ENCODE measurements at places on chromosomes 4 and X.
A peak's percentile ranks its signal among the peaks of the same experiment; 100 is the strongest.

- no peak for DNase-seq
These were observed 2.9 kb downstream of the SLC30A9 start for GRCh38 chr4:41992967-41993857.

DNA sequence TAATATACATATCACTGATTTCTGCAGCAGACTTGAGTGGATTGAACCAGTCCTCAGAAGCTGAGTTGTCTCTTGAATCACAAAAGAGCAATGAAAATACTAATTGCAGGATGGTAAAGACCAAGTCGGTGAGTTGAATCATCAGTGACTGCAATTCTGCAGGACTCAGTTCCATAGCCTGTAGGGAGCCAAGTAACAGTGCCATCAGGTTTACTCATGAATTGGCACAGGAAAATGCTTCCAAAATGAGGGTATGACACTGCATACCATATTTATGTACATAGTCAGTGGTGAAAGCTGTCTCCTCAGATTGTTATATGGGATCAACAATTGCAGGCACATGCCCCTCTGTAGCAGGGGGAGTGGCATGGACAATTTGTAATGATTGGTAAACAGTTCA is 192.8 kb downstream of the CCNG2 start:
- no peak for DNase-seq

GRCh38 chr4:129641179-129641578 is 545.2 kb downstream of the C4orf33 start:
- peak; percentile 11 for DNase-seq

- no peak for DNase-seq
These were observed 174.2 kb upstream of the SCML1 start for GRCh38 chrX:17563076-17563475.

- no peak for DNase-seq
These were observed 76.4 kb downstream of the EGF start for GRCh38 chr4:109989044-109989443.

DNA sequence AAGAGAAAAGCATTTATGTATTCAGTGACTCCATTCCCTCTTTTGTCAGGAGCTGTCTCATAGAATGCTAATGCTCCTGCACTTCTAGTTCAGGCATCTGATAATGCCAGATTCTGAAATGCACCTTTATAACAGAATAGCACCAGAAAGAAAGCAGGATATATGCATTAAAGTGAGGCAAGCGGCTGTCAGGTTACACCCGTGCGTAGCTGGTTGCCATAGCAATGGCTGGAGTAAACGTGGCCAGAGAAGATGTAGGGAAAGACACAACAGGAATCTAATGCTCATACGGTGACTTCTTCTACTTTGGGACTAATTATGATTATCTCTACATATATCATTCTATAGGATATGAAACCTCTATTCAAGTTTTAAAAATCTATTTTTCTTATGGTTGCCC is 5.9 kb downstream of the EMCN start:
- DNase-seq: no peak

DNA sequence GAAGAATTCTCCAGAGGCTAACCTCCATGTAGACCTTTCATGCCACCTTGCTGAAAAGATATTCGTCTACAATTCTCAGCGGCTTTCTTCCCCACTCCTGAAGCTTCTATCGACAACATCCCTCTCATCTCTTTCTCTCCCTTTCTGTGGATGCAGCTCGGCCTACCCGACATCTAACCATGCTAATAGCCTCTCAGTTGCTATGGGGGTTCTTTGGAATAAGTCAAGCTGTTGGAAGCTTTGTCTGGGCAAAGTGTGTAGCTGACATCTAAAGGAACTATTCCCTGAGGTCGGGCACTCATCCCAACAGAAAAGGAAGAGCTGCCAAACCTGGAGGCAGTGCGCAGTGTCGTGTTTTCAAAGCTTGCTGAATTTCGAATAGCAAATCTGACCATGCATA is 192.1 kb downstream of the RBMX2 start:
- no peak for DNase-seq

GRCh38 chr4:1374706-1375045 is 27.7 kb downstream of the UVSSA start:
- DNase-seq: no peak

GRCh38 chr4:1084394-1084793 is 29.0 kb downstream of the RNF212 start:
- DNase-seq: no peak

GRCh38 chr4:11299016-11299415 is 129.7 kb downstream of the HS3ST1 start:
- no peak for DNase-seq

DNA sequence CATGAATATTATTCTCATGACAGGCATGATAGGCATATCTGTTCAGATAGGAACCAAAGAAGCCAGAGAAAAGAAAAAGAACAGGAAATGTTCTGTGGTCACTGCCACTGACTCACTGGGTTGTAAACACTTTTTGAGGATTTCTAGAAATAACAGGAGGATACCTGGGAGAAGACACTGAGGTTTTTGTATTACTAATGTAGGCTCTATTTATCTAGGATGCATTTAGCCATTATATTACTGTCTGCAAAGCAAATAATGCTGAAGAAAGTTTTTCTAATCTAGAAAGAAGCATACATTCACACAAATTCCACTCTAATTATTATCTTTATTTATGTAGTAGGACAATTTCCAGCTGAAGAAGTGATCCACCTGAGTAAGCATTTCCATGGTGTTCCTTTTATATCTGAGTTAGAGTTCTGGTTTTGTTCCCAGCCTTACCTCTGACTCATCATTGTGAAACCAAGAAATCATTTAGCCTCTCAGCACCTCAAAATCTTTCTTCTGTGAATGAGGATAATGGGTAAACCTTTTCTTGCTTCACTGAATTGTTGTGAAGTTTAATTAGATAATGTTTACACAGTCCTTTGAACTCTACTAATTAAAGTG is 40.2 kb upstream of the EPGN start:
- no peak for DNase-seq

- DNase-seq: peak; percentile 10
These were observed at the start of gene FHL1 for GRCh38 chrX:136147315-136147901. Gene FHL1, plus strand, starts transcription at chrX:136147533.

GRCh38 chr4:140268186-140268841 is 105.1 kb upstream of the SCOC start:
- DNase-seq: no peak

- DNase-seq: no peak
These were observed 732.1 kb downstream of the STIM2 start for GRCh38 chr4:27592738-27593137.

DNA sequence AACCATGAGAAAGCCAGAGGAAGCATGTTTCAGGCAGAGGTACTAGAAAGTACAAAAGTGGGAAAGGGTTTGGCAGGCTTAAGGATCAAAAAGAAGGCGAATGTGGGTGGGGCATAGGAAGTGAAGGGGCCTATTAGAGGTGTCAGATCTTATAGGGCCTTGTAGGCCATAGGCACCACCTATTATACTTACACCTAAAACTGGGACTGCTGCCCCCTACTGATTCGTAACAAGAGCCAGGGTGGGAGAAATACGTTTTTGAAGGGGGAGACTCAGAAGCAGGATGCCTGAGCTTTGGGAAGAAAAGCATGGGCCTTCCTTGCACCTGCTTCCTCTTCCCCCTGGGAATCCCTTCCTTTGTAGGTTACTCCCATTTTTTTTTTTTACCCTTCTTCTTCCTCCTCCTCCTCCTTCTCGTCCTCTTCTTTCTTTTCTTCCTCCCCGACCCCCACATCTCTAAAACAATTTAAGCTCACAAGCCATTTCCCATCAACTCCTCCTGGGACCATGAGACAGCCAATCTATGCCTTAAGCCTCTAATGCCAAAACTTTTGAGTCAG is 40.7 kb upstream of the GPC3 start:
- DNase-seq: no peak

- no peak for DNase-seq
These were observed 3.9 kb upstream of the GLRB start for GRCh38 chr4:157072002-157072401.

GRCh38 chr4:1802151-1802715 is 9.1 kb downstream of the FGFR3 start:
- no peak for DNase-seq

Data from stimulated activated naive B cell treated with anti-CD40 and anti-IgM and Interleukin-4, amounts not matched to agents 10 μg/mL and 1 μg/mL and 100 μg/mL, for 72 hours (primary cell).